ENCODE measurements at places on chromosomes 12 and 14.

DNA sequence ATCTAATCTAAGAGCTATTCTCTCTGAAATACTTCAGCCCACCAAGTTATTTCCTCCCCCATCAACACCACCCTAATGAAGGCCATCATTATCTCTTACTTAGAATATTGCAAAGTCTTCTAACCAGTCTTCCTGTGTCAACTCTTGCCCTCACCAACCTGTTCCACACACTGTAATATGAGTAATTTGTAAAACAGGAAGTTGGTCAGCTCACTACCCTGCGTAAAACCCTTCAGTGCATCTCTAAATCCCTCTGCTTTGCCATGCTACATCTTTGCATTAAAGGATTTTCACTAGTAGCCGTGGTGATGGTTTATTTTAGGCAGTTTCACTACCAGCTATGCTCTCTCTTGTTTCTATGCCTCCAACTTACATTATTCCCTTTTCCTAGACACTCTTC lies 70.0 kb downstream of the KIF21A start:
- no peak for DNase-seq

GRCh38 chr12:2970744-2971143 lies 11.5 kb downstream of the TEAD4 start:
- DNase-seq: no peak

DNA sequence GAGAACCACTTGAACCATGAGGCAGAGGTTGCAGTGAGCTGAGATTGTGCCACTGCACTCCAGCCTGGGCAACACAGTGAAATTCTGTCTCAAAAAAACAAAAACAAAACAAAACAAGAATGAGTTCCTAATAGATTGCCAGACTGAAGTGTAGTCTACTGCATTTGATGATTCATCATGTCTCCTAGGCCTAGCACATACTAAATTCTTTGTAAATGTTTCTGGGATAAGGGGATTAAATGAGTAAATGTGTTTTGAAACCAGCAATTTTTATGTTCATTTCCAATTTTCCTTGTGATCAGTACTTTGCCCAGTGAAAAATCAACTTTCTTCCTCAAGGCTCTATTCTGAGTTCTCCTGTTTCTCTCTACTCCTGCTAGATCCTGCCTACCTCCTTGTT lies 2.9 kb upstream of the DYRK2 start:
- DNase-seq: no peak

DNA sequence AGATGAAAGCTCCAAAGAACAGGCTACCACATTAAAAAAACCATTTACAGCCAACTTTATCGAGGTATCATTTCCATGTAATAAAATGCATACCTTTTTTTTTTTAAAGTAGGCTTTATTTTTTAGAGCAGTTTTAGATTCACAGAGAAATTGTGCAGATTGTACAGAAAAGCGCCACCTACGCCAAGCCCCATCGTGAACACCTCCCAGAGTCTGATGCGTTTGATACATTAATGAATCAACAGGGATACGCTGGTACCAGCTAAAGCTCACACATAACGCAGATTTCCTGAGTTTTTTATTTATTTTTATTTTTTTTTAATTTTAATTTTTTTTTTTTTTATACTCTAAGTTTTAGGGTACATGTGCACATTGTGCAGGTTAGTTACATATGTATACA lies 129.9 kb downstream of the KIF26A start:
- no peak for DNase-seq

- no peak for DNase-seq
Measured at GRCh38 chr14:58724206-58724605, 86.4 kb downstream of the DACT1 start.

DNA sequence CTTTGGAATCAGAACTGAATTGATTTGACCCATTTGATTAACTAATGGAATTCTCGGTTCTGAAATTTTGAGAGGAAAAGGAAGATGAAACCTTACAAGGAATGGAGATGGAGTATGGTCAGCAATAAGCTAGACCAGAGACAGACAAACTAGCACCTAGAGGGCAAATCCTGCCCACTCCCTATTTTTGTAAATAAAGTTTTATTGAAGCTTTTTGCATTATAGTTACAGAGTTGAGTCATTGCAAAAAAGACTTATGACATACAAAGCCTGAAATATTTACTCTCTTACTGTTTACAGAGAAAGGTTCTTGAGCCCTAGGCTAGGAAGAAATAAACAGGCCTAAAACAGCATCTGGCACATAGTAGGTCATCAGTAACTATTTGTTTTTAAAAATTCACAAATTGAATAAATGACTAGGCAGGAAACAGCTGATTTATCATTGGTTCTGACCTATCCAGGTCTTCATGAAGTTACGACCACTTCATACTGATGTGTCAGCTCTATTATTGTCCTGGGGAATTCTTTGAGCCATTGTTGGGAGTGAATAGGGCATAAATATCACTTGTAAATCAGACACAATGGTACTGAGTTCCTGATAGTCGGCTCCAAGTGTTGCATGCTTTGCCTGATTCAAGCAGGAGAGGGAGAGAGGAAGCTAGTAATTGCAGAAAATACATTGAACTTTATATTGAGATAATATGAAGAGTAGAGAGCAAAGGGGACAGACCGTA lies 14.6 kb upstream of the STAB2 start:
- DNase-seq: no peak

DNA sequence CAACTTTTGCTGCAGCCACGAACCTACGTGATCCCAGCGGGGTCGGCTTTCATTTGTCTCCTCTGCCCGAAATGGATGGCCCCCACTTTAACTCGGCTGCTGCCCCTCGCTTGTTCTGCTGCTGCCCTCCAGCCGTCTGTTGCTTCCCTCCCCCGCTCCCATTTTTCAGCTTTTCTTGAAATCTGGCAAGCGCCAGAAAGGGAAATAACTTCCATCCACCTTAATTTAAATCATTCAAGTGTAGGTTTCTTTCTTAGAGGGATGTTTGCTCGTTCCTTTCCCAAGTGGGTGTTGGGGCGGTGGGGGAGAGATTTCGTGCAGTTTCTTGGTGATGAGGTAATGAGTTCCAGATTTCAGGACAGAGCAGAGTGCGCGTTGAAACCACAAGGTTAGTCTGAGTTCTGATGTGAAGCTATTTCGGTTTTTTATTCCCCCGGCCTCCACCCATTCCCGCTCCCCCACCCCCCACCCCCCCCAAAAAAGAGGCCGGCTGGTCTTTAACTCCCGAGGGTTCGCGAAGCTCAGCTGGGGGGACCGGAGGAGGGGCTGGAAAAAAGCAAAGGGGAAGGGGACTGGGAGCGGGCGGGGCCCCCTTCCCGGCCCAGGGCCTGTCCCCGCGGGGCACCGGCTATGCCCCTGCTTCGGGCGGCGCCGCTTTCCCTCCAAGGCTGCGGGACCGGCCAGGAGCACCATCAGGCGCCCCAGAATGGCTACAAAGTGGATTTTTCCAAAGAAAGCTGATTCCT lies 2.2 kb upstream of the ZFP36L1 start:
- DNase-seq: peak; percentile 69

- no peak for DNase-seq
Measured at GRCh38 chr12:95591731-95592130, 40.5 kb upstream of the USP44 start.

- DNase-seq: no peak
Measured at GRCh38 chr12:59007620-59008019, 87.3 kb upstream of the LRIG3 start.

GRCh38 chr14:93803408-93804318 lies 15.4 kb upstream of the PRIMA1 start:
- DNase-seq: no peak

DNA sequence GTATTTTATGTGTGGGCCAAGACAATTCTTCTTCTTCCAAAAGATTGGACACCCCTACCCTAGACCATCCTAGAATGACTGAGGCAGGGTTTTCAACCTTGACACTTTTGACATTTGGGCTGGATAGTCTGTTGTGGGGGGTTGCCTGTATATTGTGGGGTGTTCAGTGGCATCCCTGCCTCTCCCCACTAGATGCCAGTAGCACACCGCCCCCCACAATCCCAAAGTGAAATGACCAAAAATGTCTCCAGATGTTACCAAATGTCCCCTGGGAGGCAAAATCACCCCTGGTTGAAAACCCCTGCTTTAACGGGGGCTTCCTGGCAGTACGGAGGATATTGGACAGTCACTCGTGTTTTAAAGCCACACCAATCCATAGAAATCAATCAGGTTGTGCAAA lies 219.6 kb downstream of the PHETA1 start:
- no peak for DNase-seq

DNA sequence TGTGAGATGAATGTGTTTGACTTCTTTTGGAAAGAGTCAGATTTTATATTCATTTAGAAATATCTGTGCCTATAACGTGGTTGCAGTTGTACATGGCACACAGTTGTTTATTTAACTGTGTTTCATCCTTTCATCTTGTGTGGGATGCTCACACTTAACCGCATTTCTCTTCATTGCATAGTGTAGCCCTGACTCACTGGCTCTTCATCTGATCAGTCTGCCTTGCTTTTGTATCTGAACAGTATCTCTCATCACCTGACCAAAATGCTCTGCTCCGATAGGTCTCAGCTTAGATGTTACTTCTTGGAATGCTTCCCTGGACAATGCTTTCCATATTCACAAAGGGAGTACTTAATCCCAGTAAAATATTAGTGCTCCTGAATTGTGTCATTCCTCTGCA lies 83.4 kb downstream of the PDE3A start:
- no peak for DNase-seq

DNA sequence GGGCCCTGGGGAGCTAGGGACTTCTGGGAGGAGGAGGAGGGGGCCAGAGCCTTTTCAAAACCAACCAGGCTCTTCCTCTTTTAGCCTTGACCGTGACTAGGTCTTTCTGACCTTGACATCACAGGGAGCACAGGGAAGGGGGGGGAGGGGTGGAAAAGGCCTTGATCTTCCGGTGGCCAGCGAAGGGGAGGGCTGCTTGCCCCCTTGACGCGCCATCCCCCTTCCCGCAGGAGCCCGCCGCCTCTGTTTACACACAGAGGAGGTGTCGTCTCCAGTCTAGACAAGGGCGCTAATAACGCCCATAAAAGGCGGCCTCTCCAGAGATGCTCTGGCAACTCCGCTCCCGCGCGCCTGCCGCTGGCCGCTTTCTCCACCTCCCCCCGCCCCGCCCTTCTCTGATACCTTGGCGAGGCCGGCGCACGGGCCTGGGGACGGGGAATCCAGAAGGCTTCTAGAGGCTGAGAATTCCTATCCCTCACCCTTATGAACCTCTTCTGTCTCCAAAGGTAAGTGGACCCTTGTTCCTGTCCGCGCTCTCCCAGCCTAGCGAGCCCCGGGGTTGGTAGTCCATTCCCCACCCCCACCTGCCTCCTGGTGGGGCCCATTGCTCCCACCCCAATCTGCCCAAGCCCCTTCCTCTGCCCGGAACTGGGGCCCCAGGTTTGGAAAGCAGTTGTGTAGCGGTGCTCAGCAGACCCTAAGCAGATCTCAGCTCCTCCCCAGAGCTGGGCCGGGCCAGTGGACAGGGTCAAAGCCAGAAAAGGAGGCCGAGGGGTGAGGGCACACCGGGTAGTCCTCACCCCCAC lies 4.9 kb upstream of the HOXC12 start:
- no peak for DNase-seq

DNA sequence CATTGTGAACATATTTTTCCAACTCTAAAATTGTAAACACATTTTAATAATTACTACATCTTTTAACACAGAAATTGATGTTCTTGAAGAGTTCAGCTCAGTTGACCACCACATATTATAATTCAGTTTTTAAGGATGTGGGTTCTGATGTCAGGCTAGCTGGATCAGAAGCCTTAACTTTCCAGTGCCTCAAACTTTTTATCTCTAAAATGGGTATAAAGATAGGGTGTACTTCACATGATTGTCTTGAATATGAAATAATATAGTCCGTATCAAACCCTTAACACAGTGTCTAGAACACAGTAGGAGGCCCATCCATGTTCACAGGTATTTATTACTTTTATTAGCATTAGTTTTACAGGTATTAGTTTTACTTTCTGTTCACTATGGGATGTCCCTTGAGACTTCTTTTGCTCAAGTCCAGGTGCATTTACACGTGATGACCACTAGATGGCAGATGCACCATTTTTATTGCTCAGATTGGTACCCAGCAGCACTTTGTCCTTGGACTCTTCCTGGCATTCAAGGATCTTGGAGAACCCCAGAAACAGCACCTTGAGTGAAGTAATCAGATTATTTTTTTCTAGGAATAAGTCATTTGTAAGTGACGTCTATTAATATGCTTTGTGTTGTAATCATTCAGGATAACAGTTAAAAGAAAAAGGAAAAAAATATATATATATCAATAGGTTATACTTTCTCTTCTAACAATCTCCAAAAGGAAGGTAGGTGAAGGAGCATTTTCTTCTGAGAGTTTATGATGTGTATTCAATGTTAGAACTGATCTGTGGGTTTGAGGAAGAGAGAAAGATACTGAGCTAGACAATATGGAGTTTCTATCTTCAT lies 580.2 kb downstream of the ETNK1 start:
- DNase-seq: no peak

- DNase-seq: no peak
Measured at GRCh38 chr14:89681086-89682018, 264.3 kb upstream of the FOXN3 start.

DNA sequence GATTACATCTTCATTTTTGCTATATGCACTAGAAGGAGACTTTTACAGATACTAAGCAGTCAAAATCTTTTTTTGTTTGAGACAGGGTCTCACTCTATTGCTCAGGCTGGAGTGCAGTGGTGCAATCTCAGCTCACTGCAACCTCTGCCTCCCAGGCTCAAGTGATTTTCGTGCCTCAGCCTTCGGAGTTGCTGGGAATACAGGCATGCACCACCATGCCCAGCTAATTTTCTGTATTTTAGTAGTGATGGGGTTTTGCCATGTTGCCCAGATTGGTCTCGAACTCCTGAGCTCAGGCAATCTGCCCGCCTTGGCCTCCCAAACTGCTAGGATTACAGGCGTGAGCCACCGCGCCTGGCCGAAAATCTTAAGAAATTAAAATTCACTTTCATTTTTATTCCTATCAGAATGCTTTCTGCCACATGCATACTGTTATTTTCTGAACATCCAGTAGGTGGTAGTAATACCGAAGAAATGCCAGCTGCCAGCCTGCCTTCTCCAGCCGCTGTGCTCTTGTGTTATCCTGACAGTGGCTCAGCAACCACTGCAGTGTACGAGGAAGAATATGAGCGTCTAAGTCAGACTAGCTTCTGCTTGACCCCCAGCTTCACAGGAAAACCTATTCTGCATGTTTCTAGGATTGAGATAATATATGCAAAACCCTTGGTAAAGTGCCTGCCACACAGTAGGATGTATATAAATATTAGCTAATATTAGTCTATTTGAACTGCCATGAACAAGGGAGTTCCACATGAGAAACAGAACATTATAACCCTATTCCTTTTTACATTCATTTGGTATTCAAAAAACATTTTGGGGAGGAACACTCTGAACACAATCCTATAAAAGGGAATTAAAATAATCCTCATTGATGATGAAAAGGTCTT lies 54.2 kb downstream of the RPAP3 start:
- peak; percentile 75 for DNase-seq

DNA sequence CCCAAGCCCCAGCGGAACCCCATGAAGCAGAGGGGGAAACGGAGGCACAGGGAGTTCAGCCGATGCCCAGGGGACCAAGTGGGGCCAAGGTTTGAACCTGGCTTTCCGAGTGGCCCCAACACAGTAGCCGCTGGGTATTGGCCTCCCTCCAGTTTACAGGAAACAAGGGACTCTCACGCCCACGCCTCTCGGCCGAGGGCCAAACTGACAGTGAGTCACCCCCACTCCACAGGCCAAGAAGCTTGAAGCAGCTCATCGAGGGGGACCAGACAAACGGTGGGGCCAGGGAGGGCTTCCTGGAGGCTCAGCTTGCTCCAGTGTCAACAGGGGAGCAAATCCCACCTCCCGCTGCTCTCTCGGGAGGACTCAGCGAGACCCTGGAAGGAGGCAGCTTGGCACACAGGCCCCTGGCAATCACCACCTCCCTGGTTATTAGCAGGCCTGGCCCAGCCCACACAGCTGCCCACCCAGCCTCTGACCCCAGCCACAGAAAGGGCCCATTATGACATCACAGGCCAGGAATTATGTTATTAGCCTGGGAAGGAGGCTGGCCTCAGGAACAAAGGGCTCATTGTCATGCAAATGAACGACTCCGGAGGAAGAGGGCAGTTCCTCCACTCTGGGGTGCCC lies 54.6 kb downstream of the NCOR2 start:
- peak; percentile 96 for DNase-seq
